ENCODE measurements at places on chromosomes 7 and 10.
A peak's percentile ranks its signal among the peaks of the same experiment; 100 is the strongest.

GRCh38 chr10:25912866-25913265 is 21.2 kb upstream of the MYO3A start:
- no peak for DNase-seq

- no peak for DNase-seq
These were observed 1307.8 kb upstream of the CELF2 start for GRCh38 chr10:9709849-9710248.

- DNase-seq: peak; percentile 17
These were observed 1.8 kb downstream of the CLIP2 start for GRCh38 chr7:74290981-74291441.

DNA sequence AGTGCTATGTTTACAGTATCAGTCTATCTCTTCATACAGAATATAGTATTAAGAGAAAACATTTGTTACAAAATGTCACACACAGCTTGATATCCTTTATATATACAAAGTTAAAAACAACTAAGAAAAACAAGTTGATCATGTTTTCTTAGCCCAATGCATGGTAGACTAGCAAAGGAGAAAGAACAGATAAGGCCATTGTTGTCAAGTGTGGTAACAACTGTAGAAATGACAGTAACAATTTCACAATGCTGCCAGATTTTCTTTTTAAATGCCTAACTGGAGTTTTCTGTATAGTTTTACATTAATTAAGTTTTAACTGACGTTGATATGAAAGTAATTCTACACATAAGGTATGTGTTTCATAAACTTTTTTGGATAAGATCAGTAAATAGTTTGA is 65.8 kb downstream of the TFEC start:
- no peak for DNase-seq

GRCh38 chr10:46106410-46107255 is 60.6 kb upstream of the MSMB start:
- DNase-seq: peak; percentile 39

DNA sequence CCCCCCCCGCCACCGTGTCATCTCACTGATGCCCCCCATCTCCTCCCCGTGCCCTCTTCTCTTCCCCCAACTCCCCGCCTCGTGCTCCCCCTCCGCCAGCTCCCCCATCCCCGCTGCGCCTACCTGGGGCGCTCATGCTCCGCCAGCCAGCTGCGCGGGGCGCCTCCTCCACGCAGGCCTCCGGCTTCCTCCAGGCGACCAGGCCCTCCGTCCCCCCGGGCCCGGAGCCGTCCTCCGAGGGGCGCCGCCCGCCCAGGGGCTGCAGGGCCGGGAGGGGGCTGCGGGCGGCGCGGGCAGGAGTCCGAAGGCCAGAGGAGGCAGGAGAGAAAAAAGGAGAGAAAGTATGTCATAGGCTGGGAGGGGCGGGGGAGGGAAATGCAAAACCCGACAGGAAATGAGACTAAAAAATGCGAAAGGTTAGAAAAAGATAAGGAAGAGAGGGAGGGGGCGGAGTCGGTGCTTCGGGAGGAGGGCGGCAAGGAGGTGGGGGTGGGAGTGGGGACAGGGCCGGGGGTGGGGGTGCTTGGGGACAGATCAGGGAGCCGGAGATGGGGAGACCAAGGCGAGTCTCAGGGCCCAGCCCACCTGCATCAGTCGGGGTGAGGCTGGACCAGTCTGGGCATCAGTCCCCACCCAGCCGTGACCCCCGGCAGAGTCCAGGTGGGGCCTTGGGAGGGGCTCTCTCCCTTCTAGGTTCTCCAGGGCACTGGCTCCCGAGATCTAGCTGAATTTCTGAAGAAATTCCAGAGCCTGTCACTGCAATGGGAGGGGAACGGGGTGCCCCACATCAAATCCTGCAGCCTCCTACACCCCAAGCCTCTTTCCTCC is at the start of gene CARD11:
CARD11 (minus strand) TSS at position 324 of the 828 bp plus-strand sequence. CDS start 85,361 bp downstream, outside the sequence.
- no peak for DNase-seq

DNA sequence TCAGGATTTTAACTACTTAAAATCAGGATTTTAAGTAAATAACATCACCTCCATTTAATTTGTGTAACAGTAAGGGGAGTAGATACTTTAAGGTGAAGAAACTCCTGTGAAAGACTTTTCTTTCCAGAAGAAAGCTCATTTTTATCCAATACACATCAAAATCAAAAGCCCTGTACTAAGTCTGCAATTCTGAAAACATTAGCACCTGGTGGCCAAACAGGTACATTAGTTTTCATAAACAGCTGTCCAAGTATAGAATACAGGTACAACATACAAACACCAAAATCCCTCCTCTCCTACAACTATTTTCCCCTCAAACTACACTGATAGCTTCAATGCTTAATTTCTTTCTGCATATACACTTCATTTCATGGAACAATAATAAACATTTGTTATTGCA is 22.9 kb downstream of the FAM3C start:
- DNase-seq: no peak

Data from NCI-H345 (cell line).